ENCODE measurements at places on chromosomes 2 and 18.
A peak's percentile ranks its signal among the peaks of the same experiment; 100 is the strongest.

DNA sequence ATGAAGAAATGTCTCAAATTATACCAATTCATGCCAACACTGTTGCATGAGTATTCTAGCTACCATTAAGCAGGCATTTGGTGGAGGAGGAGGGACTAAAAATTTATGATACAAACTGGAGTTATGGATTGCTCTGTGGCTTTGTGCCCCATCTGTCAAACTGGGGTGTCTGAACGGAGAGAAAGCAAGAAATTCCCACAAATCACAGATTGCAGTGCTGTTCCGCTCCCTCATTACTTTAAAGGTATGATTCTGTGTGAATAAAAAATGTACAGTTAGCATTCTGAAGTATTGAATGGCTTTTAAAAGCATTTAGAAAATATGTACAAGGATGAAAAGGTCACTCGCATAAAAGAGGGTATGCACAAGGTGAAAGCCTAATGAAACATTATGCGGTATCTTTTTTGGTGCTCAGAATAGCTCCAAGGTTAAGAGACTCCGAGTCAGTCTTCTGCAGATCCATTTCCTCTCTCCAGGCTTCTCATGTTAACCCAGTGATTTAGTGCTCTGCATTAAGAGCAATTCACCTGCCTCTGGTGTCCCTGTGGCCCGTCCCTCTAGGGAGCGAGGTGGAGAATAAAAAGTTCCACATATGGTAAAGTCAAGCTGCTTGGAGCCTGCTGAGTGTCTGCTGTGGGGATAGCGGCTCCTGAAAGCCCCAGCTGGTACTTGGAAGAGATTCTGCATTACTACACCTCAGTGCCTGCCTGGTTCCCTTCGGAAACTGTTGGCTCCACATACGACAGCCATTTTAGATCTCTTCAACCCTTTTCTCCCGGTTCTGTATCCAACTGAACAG lies 184.2 kb downstream of the ZNF521 start:
- peak; percentile 85 for DNase-seq

DNA sequence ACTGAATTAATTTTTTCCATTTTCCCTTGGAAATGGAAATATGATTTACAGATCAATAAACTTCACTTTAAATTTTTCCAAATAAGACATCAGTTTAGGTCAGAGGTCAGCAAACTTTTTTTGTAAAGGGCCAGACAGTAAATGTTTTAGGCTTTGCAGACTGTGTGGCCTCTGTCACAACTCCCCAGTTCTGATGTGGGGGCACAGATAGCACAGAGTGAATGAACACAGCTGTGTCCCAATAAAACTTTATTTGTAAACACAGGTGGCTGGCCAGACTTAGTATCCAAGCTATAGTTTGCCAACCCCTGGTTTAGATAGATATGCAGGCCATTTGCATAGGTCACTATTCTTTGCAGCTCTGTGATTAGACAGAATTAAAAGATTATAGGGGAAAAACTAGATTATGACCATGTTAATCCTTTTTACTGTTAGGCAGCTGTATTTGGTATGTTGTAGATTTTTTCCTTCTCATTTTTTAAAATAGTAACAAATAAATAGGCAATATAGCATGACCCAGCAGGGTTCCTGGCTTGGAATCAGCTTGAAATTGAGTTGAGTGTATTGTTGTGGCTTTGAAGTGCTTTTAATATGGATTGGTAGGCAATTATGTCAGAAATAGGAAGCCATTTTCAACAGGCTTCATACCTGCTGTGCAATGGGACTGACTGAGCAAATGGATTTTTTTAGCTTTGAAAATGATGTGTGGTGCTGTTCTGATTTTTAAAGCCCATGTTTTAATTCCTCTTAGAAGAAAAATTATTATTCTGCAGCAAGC lies 59.7 kb downstream of the WDSUB1 start:
- DNase-seq = no peak

DNA sequence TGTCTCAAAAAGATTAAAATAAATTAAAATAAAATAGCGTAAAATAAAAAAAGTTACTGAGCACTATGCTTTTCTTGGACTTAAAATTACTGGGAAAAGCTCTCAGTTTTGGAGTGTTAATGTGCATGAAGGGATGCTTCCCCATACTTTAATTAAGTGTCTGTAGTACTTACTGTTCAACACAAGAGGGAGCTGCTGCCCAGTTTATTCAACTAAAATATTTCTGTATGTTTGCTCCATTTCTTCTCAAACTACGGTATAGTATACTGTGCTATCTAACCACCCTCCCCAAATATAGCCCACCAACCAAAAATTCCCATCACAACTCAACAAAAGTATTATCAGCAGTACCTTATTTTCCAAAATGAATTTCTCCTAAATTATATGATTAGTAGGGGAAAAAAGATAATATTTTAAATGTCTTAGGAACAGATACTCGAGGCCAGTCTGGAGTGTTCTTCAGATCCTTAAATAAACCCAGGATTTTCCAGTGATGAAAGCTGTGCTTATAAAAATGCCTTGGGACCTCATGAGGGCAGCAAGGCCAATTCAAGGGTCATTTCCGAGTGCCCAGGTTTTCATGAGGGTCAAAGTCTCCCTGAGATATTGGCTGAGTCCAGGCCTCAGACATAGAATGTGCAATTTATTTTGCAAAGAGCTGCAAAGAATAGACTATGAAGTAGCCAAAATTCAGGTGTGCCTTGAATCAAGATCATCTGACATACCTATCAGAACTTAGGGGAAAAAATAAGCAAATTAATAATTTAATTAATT lies 64.1 kb downstream of the CHRNA1 start:
- no peak for DNase-seq

DNA sequence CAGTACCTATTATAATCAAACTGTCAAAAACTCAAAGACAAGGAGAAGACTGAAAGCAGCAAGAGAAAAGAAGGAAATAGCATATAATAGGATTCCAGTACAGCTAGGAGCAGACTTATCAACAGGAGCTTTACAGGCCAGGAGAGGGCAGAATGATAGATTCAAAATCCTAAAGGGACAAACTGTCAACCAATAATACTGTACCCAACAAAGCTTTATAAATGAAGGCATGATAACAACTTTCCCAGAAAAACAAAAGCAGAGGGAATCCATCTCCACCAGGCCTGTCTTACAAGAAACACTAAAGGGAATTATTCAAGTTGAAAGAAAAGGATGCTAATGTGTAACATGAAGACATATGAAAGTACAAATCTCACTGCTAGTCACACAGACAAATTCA lies 42.0 kb downstream of the PDE1A start:
- no peak for DNase-seq

GRCh38 chr2:105143467-105144151 lies 97.9 kb upstream of the GPR45 start:
- DNase-seq = no peak

GRCh38 chr18:58842978-58843687 lies 21.5 kb upstream of the ZNF532 start:
- no peak for DNase-seq

GRCh38 chr18:56235481-56236013 lies 402.8 kb downstream of the TXNL1 start:
- peak; percentile 29 for DNase-seq

DNA sequence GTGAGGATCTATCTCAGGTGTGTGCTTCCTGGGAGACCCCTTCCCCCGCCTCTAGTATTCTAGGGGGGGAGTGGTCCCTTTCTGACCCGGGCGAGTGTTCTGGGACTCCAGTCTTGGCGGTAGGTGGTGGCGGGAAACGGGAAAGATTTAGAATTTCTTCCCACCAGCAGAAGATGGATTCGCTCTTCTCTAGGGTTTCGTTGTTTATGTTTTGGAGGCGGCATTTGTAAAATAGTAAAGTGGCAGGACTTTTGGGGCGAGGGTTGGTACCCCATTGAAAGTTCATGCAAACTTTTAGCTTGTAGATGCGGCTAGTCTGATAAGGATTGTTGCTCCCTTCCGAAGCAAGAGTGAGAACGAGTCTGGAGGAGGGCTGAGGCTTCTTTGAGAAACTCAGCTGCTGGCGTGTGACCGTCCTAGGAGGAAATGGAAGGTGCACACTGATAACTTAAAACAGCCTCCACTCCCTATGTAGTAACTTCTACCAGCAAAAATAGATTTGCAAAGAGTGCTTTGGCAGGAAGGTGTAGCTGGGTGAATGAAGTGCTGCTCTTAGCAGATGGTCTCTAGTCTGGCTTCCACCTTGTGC lies 412 bp downstream of the GPD2 start:
- DNase-seq = no peak

- no peak for DNase-seq
Measured at GRCh38 chr18:66506178-66506577, 97.7 kb downstream of the CDH19 start.

GRCh38 chr18:47683774-47684173 lies 246.7 kb downstream of the SMAD2 start:
- DNase-seq = no peak

GRCh38 chr18:68219872-68220271 lies 495.0 kb downstream of the TMX3 start:
- DNase-seq = no peak

- DNase-seq = no peak
Measured at GRCh38 chr2:130963196-130963848, 126.6 kb downstream of the ARHGEF4 start.

DNA sequence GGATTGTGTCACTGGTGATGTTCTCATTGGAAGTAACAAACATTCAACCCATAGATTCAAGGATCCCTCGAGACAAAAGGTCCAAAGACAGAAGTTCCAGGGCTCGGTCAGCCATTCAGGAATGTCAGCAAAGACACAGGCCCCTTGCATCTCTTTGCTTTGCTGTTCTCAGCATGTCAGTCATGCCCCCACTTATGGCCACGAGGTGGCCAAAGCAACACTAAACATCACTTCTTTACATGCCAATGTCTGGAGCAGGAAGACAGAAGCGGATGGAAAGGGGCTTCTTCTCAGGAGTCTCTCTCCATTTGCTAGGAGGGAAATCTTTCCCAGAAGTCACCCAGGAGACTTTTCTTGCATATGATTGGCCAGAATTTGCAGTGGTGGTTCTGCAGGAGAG lies 191.6 kb upstream of the SP5 start:
- no peak for DNase-seq

- no peak for DNase-seq
Measured at GRCh38 chr2:184472481-184472880, 125.8 kb upstream of the ZNF804A start.

Measured in NCI-H187 (cell line).